ENCODE measurements at places on chromosomes 7 and 10.

DNA sequence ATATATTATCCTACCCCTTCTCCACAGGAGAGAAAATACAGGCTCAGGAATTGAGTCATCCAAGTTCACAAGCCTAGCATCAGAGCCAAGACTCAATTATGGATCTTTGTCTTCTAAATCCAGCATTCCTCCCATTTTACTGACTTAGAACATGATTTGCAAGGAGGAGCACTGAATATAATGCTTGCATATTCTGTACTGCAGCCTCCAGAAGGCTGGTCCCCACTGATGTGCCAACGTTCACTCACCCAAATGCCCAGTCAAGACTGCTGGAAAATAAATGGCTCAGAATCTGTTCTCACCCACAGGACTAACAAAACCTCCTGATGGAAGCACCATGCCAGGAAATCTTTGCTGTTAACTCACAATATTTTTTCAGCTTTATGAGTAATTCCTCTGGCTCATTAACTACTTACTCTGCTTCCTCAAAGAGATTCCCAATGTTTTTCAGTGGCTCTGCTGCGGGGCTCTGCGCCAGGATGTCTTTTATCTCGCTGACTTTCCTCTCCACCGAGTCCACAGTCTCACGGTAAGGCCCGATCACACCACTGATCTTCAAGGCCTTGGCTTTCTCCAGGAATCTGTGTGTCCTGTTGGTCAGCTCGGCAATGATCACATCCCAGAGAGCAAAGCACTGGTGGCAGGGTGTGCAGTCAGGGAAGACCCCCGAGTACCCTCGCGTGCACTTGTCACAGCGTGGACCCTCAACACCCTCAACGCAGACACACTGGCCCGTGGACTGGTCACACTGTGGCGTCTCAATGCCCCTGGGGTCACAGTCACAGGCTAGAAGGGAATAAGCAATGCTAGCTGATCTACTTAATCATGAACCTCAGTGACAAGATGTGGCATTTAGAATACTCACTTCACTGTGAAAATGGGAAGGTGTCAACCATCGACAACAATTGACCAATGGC, 48.8 kb downstream of the DLD start:
- DNase-seq, result no peak

DNA sequence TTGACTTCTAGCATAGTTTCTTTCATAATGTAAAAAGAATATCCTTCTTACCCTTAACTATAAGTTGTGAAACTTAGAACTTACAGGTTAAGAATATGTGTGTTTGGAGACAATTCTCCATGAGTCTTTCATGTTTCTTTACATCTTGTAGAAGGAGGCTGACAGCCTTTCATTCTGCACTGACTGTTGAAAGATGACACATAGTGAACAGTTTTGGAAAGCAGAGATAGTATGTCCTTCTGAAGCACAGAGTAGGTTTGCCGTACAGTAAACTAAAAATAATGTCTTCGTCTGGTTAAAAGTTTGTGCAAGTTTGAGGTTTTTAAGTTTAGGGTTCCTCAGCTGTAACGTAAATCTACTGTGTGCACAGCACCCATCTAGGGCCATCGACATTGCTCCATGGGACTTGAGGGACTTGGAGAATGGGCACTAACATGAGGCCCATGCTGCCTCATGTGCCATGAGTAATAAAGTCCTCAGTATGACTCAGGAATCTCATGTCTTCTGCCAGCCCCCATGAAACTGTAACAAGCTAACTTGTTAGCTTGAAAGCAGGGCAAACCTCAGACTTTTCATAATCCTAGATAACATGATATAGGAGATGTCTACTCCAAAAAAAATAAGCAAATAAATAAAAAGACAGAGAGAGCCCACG, 24.5 kb upstream of the ELAPOR2 start:
- DNase-seq, result no peak

DNA sequence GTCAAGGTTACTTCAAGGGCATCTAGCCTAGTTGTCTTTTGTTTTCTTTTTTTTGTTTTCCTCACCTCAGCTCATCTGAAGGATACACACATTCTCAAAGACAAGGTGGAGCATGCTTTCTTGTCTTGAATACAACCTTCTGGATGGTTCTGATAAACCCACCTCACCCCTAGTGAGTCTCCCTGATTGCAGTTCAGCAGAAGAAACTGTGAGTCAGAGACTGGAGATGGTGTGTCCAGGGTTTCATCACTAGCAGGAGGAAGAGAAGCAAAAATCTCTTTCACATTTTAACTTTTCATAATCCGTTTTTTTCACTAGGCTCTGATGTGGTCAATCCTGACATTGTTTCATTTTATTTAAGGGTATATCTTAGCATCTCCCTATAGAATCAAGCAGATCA, 143.0 kb upstream of the NRBF2 start:
- DNase-seq, result no peak

GRCh38 chr10:51002469-51002868, 71.8 kb upstream of the PRKG1 start:
- no peak for DNase-seq

- DNase-seq, result no peak
These were observed 95.7 kb downstream of the PLXNA4 start for GRCh38 chr7:132480534-132480933.

DNA sequence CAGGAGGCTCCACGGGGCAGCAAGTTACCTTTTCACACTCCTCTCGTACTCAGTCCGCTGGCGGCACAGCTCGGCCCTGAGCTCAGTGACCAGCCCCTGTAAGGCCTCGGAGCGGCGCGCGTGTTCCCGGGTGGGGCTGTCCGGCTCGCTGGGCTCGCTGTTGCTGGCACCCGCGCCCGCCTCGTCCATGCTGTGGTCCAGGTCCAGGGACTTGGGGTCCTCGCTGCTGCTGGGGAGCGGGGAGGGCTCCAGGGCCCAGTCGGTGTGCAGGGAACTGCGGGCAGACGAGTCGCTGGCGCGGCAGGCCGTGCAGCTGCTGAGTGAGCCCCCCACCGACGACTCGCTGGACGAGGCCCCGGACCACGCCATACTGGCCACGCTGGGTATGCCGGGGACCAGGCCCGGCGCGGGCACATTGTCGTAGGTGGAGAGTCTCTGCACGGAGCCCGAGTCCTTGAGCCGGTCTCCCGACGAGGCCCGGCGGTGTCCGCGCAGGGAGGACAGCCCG, 143.8 kb downstream of the MAPK8 start:
- DNase-seq, result no peak
